T-cell (primary cell): ENCODE measurements at places on chromosomes 2 and 18. TPM values are rescaled to one million over a fixed set of nuclear protein-coding genes. Genes with fewer than 3 reads are reported as not detected.
A peak's percentile ranks its signal among the peaks of the same experiment; 100 is the strongest.

The DYNC1I2 gene
- total RNA-seq = 34.5 TPM

The MEIS1 gene
- total RNA-seq = 0.90 TPM

The PIKFYVE gene
- total RNA-seq = 41.7 TPM

The VIT gene
- 0.14 TPM for total RNA-seq

The SERPINB10 gene
- not detected for total RNA-seq

The DSC2 gene
- total RNA-seq = not detected

The AKAIN1 gene
- not detected for total RNA-seq

The DSG2 gene
- total RNA-seq = 0.53 TPM

The GPR39 gene
- not detected for total RNA-seq

The FAM228A gene
- 0.70 TPM for total RNA-seq

The FOXI3 gene
- total RNA-seq = not detected

The CNTNAP5 gene
- not detected for total RNA-seq

The STARD6 gene
- not detected for total RNA-seq

DNA sequence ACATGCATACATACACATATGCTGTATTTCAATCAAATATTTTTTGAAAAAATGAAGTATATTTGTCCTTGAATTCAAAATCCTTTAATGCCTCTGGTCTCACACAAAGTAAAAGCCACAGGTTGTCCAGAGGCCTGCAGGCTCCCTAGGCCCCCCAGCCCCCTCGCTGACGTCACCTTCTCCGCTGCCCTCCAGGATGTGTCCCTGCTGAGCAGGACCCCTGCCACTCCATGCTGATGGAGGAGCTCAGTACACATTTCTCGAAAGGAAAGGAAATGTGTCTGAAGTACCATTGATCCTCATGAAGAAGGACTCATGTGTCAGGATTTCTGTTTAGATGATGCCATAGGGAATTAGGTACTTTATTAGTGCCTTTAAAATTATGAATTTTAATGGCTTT, 212.1 kb downstream of the LDLRAD4 start:
- no peak for DNase-seq
- no peak overlapping the region for H3K27ac ChIP-seq
- H3K27me3 ChIP-seq = no peaks in the 10 kb centered on the region
- H3K4me1 ChIP-seq = peaks cover 7% of the 10 kb centered on the region

DNA sequence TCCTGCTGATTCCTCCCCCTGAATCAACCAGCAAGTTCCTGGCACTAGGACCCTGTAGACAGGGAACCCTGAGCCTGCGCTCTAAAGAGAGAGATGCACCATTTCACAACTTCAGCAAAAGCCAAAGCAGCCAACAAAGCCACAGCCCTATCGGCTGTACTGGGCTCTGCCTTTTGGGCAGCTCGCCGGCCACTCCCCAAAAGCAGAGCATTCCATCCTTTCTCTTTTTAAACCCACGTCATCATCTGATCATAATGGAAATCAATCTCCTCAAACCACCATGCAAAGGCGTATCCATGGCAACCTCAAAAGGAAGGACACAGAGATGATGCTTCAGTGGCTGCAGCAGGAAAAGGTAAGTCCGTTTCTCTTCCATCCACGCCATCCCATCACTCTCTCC, 5.3 kb upstream of the DCTN1 start:
- no peak overlapping the region for H3K27ac ChIP-seq
- peaks cover 10% of the 10 kb centered on the region for H3K4me1 ChIP-seq
- no peak for DNase-seq
- H3K4me3 ChIP-seq = no peak overlapping the region

DNA sequence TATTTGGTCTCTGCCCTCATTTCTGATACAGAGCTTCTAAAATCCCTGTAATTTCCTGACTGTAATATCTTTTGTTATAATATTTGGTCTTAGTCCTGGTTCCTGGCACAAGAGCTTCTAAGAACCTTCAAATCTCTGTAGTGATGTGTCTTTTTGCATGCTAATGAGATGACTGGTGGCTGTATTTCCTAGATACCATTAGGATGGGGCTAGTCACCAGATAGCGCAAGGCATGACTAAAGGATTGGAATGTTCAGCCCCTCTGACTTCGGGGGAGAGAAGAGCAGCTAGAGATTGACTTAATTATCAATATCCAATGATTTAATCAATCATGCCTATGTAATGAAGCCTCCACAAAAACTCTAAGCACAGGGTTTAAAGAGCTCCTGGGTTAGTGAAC, 620.8 kb upstream of the ACVR2A start:
- no peak overlapping the region for H3K4me3 ChIP-seq
- H3K27ac ChIP-seq = no peak overlapping the region
- no peak for DNase-seq
- H3K36me3 ChIP-seq = no peaks in the 10 kb centered on the region
- H3K27me3 ChIP-seq = no peaks in the 10 kb centered on the region
- H3K4me1 ChIP-seq = no peaks in the 10 kb centered on the region

DNA sequence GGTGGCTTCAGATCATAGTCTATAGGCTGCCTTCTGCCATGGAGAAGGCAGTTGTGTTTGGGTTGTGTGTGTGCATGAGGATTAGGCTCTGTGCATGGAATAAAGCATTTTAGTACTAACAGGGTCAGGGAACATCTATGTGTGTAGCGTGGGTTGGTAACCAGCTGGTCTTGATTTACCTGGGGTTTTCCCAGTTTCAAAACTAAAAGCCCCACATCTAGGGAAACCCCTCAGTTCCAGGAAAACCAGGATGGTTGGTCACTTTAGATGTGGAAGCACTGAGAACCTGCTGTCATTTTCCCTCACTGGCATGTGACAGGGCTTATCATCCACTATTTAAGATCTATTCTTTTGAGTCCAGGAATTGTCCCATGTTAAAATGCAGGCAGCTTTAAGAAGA, 116.3 kb downstream of the POLE4 start:
- no peak for DNase-seq
- H3K36me3 ChIP-seq = no peaks in the 10 kb centered on the region
- no peak overlapping the region for H3K4me3 ChIP-seq
- no peaks in the 10 kb centered on the region for H3K4me1 ChIP-seq

DNA sequence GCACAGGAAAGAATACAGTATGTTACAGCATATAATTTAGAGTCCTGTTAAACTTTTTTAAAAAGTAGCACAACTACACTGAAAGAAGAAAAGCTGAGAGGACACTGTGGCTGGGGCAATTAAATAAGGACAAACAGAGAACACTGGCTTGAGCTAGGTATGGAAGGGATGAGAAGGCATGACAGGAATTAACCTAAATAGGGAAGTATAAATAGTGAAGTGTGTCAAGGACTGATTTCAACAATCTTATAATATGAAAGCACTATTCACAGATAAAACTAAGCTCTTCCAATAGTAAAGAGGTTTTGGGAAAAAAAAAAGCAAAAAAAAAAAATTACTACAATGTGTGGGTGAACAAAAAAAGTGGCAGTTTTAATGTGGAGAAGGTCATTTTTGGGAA, 45.5 kb downstream of the PPP3R1 start:
- H3K4me1 ChIP-seq = peaks cover 20% of the 10 kb centered on the region
- H3K27me3 ChIP-seq = no peaks in the 10 kb centered on the region
- H3K36me3 ChIP-seq = no peaks in the 10 kb centered on the region
- no peak for DNase-seq

DNA sequence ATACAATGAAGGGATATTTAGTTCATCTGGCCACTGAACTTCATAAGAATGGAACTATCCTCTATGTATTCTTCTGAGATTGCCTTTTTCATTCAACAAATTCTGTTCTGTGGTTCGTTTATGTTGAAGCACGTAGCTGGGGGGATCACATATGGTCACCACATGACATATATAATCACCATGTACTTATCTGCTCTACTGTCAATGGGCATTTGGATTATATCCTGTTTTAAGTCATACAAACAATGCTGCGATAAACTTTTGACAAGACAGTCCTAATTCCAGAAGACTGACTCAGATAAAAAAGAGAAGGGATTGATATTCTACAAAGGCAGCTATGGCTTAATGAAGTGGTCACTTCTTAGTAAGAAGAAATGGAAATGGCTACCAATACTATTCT, 116.0 kb upstream of the CCDC195 start:
- no peaks in the 10 kb centered on the region for H3K27me3 ChIP-seq
- H3K4me1 ChIP-seq = no peaks in the 10 kb centered on the region
- H3K27ac ChIP-seq = no peak overlapping the region

- no peak overlapping the region for H3K4me3 ChIP-seq
- H3K4me1 ChIP-seq = no peaks in the 10 kb centered on the region
- no peak overlapping the region for H3K27ac ChIP-seq
- no peaks in the 10 kb centered on the region for H3K36me3 ChIP-seq
- DNase-seq = no peak
Measured at GRCh38 chr2:159022019-159022418, 53.6 kb downstream of the TANC1 start.

GRCh38 chr18:67243799-67244587, 272.5 kb downstream of the DSEL start:
- no peaks in the 10 kb centered on the region for H3K36me3 ChIP-seq
- H3K27me3 ChIP-seq = no peaks in the 10 kb centered on the region
- peak overlapping the region; percentile 1 for H3K4me3 ChIP-seq
- H3K27ac ChIP-seq = peak overlapping the region; percentile 40
- DNase-seq = no peak

DNA sequence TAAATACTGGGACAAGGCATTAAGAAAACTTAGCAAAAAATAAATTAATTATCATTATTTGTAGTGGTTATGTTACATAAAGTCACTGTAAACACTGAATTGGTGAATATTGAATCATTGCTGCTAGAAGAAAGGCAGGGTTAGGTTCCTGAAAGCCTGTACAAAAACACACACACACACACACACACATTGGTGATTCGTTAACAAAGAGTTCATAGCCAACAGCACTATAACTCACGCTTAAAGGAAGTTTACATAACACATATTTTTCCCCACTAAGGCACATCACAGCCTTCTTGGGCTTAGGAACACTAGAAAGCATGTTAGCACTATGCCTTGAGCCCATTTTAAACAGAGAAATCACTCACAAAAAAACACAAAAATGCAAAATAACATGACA, 690.0 kb upstream of the PIK3C3 start:
- H3K36me3 ChIP-seq = no peaks in the 10 kb centered on the region
- no peak overlapping the region for H3K27ac ChIP-seq
- H3K4me1 ChIP-seq = no peaks in the 10 kb centered on the region
- no peaks in the 10 kb centered on the region for H3K27me3 ChIP-seq

- DNase-seq = no peak
- H3K4me1 ChIP-seq = no peaks in the 10 kb centered on the region
- no peak overlapping the region for H3K4me3 ChIP-seq
- no peaks in the 10 kb centered on the region for H3K36me3 ChIP-seq
- H3K27me3 ChIP-seq = no peaks in the 10 kb centered on the region
Measured at GRCh38 chr18:12639990-12640880, 17.7 kb downstream of the SPIRE1 start.

GRCh38 chr2:196798980-196799379, 503 bp downstream of the GTF3C3 start:
- H3K27ac ChIP-seq = peak overlapping the region; percentile 63
- no peaks in the 10 kb centered on the region for H3K27me3 ChIP-seq

GRCh38 chr2:28610583-28611201, 114.8 kb downstream of the PLB1 start:
- peaks cover 4% of the 10 kb centered on the region for H3K36me3 ChIP-seq
- no peaks in the 10 kb centered on the region for H3K27me3 ChIP-seq
- H3K4me3 ChIP-seq = no peak overlapping the region
- H3K27ac ChIP-seq = no peak overlapping the region

- no peak for DNase-seq
- no peaks in the 10 kb centered on the region for H3K27me3 ChIP-seq
- H3K27ac ChIP-seq = no peak overlapping the region
- peaks cover 2% of the 10 kb centered on the region for H3K4me1 ChIP-seq
Measured at GRCh38 chr2:174445248-174445647, 41.6 kb downstream of the GPR155 start.

DNA sequence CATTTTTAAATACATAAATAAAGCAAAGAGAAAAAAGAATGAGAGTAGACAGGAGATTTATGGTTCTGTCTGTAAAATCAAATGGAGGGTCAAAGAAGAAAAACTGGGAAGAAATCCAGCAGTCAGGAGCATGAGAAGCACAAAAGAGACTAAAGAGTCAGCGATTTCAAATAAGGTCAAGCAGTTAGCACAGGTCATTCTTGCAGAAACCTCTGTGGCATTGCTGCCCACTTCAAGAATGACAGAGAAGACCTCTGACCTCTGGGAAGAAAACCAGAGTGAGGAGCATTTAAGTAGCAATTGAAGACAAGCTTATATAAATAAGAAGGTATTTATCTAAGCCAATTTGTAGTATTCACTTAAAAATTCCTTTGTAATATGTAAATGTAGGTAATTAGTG, 172.0 kb upstream of the SPOPL start:
- H3K27me3 ChIP-seq = no peaks in the 10 kb centered on the region
- no peak for DNase-seq
- no peaks in the 10 kb centered on the region for H3K4me1 ChIP-seq
- no peaks in the 10 kb centered on the region for H3K36me3 ChIP-seq
- no peak overlapping the region for H3K4me3 ChIP-seq

DNA sequence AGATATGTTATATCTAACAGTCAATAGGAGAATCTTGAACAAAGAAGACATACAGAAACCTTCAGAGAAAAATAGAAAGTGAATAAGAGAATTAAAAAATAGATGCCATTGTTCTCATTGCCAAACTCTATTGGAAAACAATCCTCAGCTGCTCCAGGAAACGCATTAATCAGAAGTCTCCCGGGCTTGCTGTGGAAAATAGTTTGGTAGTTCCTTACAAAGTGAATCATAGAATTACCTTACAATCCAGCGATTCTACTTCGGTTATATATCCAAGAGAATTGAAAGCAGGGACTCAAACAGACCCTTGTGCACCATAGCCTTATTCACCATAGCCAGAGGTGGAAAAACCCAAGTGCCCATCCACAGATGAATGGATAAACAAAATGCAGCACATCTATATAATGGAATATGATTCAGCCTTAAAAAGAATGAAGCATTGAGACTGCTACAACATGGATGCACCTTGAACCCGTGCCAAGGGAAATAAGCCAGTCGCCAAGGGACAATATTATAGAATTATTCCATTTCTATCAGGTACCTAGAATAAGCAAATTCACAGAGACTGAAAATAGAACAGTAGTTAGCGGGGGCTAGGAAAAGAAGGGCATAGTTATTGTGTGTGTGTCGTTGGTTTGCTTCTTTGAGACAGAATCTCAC, 21.9 kb upstream of the CHRNA1 start:
- H3K27ac ChIP-seq = no peak overlapping the region
- no peaks in the 10 kb centered on the region for H3K36me3 ChIP-seq
- no peaks in the 10 kb centered on the region for H3K27me3 ChIP-seq
- DNase-seq = no peak
- no peak overlapping the region for H3K4me3 ChIP-seq
- peaks cover 10% of the 10 kb centered on the region for H3K4me1 ChIP-seq

GRCh38 chr2:138713069-138713496, 67.1 kb downstream of the NXPH2 start:
- H3K27me3 ChIP-seq = no peaks in the 10 kb centered on the region
- H3K27ac ChIP-seq = no peak overlapping the region
- no peaks in the 10 kb centered on the region for H3K36me3 ChIP-seq
- no peak overlapping the region for H3K4me3 ChIP-seq
